Midbrain (tissue), 1 donor: ENCODE measurements at places on chromosomes 2 and 18.

DNA sequence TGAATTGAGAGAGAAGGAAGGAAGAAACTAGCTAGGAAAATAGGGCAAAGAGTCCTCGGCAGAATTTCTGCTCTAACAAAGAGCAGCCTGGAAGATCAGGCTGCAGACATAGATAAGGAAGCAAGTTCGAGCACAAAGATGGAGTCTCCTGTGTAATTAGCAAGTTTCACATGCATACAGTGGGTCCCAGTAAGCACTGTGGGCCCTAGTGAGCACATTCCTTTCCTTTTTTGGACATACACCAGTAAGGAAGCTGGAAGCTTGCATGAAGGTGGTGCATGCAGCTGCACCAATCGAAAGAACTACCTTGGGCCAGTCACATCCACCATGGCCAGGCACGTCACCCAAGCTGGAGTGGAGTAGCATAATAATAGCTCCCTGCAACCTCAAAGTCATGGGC, 109.7 kb downstream of the NOL4 start:
- DNase-seq: no peak

- no peak for DNase-seq
These were observed 26.1 kb downstream of the RAB31 start for GRCh38 chr18:9734189-9734588.

DNA sequence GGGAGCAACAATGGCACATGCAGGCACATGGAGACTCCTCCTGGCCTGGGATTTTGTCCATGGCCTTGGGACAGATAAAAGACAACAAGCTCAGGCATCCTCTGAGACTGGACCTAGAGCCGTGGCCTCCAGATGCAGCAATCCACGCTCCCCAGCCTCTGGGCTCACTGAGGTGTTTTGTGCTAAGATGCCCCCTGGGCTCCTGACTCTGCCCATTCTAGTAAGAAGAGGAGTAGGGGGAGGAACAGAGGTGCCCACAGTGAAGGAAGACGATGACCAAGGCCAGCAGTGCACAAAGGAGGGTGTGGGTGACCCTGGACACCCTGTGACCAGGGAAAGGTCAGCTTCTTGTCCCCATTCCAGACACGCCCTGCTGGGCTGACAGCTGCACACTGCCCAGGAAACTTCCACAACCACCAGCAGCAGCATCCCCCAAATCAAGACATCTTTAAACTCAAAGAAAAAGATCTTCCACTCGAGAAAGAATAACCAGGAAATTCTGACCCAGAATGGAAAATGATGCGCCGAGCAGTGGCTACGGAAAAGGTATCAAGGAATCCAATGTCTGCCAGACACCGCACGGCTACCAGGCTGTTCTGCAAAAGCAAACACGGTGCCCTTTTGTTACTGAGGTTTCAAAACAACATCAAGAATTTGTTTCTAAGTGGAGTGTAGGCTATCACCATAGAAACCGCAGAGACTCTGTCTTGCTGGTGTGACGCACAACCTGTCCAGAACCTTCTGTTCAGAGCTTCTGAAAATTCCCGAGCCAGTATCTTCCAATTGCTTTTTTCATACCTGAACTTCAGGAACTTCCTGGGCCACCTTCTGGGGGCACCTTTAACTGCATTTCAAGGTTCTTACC, 65.5 kb downstream of the ZNF516 start:
- DNase-seq: peak; percentile 20

DNA sequence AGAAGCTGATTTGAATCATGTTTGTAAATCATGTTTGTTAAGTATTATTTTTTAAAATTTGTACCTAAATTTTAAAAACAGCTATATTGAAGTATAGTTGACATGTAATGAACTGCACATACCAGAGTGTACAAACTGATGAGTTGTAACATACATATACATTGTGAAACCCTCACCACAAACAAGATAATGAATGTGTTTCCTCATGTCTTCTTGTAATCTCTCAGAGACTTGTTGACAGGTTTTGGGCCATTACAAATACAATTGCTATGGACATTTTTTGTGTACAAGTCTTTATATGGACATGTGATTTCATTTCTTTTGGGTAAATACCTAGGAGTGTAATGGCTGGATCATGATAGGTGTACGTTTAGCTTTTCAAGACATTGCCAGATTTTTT, 21.5 kb downstream of the WDR43 start:
- DNase-seq: no peak

DNA sequence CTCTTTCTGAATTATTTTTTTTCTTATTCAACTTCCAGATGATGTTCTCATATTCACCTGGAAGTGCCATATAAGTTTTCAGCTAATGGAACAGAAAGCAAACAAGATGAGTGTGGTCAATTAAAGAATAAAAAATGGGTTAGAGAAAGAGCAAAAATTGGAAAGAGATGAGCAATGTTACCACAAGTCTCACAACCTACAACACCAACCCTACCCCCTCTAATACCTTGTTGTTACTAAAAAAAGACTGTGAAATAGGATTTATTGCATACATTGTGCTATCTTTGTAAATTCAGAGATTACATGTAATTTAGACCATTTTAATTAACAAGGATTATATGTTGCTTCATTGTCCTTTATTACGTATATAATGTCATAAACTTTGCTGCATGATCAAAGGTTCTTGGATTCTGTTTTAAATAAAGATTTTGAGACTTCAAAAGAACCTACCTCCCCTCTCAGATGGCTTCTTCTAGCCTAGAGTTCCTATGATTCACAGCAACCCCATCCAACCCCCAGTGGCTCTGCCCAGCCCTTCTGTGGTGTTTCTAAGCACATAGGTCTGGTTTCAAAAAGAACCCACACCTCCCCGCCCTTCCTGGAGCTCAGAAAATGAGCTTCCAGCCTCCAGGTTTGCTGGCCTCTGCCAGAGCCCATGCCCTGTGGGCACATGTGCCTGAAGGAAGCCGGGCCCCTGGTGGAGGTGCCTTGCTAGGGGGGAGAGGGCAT, 24.7 kb downstream of the LGALSL start:
- no peak for DNase-seq

DNA sequence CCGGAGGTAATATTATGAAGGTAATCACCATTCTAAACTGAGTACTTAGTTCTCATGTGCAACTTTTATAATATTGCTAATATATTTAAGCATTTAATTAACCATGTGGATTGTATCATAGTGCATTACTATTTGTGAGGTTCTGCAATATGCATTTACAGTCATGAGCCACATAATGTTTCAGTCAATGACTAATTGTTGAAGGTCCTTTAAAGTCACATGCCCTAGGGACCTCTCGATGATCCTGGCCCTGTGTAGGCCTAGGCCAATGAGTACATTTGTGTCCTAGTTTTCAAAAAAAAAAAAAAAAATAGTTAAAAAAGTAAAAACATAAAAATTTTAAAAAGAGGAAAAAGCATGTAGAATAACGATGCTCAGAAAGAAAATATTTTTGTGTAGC, 298.0 kb downstream of the DSEL start:
- no peak for DNase-seq

- no peak for DNase-seq
These were observed 30.3 kb downstream of the SOCS6 start for GRCh38 chr18:70319187-70319586.

- no peak for DNase-seq
These were observed 33.9 kb downstream of the FANCL start for GRCh38 chr2:58207189-58207588.

GRCh38 chr2:197805715-197806633, 1.6 kb downstream of the PLCL1 start:
- no peak for DNase-seq

- no peak for DNase-seq
These were observed 262.3 kb downstream of the ZNF516 start for GRCh38 chr18:76232779-76233178.

GRCh38 chr2:224861266-224861665, 145.1 kb upstream of the CCDC195 start:
- no peak for DNase-seq

DNA sequence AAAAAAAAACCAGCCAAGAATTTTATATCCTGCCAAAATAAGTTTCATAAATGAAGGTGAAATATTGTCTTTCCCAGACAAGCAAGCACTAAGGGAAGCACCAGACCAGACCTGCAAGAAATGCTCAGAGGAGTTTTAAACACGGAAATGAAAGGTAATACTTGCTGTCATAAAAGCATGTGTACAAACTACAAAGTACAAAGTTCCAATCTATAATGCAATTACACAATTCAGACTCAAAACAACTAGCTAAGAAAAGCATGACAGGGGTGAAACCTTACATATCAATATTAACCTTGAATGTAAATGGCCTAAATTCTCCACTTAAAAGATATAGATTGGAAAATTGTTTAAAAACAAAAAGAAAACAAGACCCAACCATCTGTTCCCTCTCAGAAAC, 45.0 kb upstream of the ASXL3 start:
- DNase-seq: no peak

GRCh38 chr2:163401481-163401880, 334.3 kb downstream of the FIGN start:
- DNase-seq: no peak

DNA sequence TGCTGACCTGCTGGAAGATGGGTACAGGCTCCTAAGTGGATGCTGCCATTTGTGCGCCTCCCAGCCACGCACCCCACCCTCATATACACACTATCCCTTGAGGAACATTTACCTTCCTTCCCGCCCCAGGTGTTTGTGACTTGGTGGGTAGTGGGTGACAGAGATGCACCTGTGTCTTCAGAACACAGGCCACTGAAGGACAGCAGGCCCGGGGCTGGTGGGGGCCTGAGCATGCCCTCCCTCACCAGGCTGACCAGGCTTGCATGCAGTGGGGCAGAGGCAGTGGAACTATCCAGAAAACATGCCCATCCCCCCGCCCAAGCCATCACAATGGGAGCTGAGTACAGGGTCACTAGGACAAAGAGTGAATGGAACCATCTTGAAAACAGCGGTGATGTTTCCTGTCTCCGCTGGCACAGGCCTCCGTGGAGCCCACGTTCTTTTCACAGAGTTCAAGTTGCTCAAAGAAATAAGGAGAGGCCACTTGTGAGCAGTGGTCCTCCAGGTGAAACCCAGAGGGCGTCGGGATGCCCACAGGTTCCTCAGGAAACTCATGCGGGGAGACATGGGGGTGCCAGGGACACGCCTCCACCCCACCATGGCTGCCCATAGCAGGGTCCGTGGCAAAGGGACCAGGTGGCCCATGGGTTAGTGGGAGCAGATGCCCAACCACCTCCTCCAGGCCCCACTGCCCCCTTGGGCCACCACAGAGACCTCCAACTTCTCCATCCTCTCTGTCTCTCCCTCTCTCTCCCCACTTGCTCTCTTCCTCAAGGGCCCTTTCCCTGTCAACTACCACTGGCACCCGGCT, 90.9 kb downstream of the MALT1 start:
- DNase-seq: no peak
